ENCODE measurements at places on chromosomes 6 and 20. TPM values are rescaled to one million over a fixed set of nuclear protein-coding genes. Genes with fewer than 3 reads are reported as not detected.

- no peak for DNase-seq
These were observed 802.9 kb downstream of the MAFB start for GRCh38 chr20:39885975-39886649.

DNA sequence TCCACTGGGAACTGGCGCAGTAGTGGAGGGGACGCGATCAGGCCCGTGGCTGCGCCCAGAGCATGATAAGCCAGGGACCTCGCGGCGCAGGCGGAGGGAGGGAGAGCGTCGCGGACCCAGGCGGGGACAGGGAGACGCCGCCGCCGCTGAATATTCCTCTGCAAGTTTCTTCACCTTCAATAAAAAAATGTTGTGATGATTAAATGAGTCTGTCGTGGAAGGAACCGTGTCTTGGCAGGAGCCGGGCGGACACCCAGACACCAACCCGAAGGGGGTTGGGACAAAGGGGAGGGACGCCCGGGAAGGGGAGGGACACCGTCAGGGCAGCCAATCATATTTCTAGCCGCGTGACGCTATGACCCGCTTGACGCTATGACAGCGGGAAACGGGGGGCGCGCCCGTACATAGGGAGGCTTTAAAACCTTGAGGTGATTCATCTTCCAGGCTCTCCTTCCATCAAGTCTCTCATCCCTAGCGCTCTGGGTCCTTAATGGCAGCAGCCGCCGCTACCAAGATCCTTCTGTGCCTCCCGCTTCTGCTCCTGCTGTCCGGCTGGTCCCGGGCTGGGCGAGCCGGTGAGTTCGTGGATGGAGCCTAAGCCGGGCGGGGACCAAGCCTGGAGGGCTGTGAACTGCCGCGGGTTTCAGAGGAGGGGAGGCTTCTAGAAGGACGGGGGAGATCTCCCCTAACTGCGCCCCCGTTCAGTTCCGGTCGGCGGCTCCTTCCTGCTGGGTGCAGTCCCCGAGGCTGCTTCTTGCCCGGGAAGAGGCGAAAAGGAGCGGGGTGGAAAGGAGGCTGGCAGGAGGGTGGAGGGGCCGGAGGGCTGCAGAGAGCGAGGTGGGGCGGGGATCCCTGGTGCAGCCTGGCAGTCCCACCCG, at the start of gene ULBP2:
TSS of gene ULBP2 (plus strand) at position 432 of the 878 bp plus-strand sequence. CDS start at position 491, 59 bp downstream.
- DNase-seq, result peak; percentile 87

GRCh38 chr6:6631534-6632276, 43.2 kb downstream of the LY86 start:
- DNase-seq, result no peak

DNA sequence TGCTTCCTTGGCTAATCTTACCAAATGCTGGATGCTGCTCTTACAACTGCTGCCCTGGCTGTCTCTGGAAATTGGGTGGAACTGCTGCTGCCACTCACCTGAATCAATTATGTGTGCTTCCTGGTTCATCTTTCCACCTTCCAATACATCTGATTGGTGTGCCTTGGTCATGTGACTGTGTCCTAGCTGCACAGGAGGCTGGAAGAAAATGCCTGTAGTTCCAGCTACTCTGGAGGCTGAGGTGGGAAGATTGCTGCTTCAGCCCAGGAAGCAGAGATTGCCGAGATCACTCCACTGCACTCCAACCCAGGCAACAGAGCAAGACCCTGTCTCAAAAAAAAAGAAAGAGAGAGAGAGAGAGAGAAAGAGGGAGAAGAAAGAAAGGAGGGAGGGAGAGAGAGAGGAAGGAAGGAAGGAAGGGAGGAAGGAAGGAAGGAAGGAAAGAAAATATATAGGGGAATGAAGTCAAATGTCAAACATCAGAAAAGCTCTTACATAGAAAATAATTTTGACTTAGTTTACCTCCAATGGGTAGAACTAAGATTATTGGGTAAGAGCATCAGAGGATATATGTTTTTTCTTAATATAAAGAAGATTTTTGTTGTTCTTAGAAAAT, 14.1 kb upstream of the PPARD start:
- DNase-seq, result no peak

GRCh38 chr6:68657374-68658139, 22.5 kb downstream of the ADGRB3 start:
- DNase-seq, result no peak

GRCh38 chr20:57628047-57628961, 8.1 kb upstream of the ZBP1 start:
- peak; percentile 61 for DNase-seq

KHDRBS2 gene
- not detected for polyA plus RNA-seq

GRCh38 chr6:136846046-136846445, 23.7 kb downstream of the PEX7 start:
- no peak for DNase-seq

GRCh38 chr6:112717856-112718255, 370.7 kb downstream of the RFPL4B start:
- no peak for DNase-seq

All from CD4-positive, alpha-beta memory T cell (primary cell).